CD4-positive, alpha-beta T cell treated with Interleukin-15 for 4 hours (primary cell): ENCODE measurements at places on chromosomes 11 and 22.

- no peak for DNase-seq
These were observed at the start of gene TP53AIP1 for GRCh38 chr11:128942817-128943427. Gene TP53AIP1, minus strand, starts transcription at chr11:128942871. Its CDS starts 5,053 bp downstream, at chr11:128937818.

GRCh38 chr11:84468235-84468634, 1158.9 kb downstream of the DLG2 start:
- no peak for DNase-seq

GRCh38 chr22:23200898-23201297, 20.6 kb downstream of the BCR start:
- DNase-seq = no peak

DNA sequence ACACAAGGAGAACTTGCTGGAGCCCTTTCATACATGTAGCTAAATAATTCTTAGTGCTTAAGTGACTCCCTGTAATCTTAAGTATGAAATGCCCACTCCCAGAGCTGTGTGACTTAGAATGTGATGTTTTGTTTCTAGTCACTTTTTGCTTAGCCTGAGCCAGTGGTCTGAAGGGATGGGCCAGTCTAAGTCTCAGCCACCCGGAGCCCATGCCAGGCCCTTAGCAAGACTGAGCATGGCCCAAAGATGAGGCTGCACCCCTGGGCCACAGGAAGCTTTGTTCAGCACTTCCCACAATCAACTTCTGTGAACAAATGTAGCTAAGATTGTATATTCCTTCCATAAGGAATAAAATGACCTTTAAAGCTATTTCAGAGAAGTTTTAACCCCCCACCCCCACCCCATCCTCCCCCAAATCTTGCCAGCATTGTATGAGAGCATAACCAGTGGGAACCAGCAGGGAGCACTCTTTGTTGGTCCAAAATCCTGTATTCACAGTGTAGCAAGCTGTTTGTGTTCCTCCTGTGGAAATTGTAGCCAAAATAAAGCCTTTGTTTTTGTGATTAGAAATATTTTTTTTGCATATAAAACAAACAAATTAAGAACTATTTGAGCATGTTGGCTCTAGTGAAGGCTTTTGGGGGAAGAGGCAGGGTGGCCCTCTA, 73.8 kb upstream of the GAL start:
- DNase-seq = no peak

- DNase-seq = no peak
These were observed 19.2 kb downstream of the LRRC55 start for GRCh38 chr11:57200917-57201316.

DNA sequence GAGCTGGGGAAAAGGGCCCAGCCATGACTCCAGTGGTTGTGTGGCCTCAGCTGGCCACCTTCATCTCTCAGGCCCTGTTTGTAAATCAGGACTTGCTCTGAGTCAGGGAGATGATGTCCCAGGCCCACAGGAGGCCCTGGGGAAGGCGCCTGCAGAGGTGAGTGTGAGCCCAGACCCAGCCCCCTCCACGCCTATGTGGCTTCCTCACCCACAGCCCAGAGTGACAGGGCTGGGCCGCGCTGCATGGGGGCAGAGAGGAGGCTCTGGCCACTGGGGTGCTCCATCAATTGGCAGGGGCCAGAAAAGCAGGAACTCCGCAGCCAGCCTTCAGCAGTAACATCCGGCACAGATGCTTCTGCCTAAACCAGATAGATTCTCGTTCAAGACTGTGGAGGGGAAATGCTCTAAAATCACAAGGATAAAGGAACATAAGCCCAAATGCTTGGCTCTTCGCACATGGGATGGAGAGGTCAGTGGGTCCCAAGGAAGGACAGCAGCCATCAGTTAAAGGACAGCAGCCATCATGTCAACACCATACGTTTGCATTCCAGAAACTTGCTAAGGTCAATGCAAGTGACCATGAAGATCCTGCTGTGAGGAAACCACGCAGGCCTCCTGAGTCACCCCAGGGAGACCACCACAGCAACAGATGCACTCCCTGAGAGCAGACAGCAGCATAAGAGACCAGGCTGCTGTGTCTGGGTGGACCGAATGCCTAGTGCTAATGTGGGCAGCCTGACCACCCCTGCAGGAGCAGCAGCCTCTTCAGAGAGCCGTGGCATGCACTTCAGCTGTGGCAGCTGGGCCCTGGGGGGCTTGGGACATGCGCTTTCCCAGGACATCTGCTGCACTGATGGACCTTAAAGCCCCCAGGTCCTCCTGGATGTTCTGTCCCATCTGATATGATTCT, 28.3 kb downstream of the OSBPL5 start:
- DNase-seq = no peak

DNA sequence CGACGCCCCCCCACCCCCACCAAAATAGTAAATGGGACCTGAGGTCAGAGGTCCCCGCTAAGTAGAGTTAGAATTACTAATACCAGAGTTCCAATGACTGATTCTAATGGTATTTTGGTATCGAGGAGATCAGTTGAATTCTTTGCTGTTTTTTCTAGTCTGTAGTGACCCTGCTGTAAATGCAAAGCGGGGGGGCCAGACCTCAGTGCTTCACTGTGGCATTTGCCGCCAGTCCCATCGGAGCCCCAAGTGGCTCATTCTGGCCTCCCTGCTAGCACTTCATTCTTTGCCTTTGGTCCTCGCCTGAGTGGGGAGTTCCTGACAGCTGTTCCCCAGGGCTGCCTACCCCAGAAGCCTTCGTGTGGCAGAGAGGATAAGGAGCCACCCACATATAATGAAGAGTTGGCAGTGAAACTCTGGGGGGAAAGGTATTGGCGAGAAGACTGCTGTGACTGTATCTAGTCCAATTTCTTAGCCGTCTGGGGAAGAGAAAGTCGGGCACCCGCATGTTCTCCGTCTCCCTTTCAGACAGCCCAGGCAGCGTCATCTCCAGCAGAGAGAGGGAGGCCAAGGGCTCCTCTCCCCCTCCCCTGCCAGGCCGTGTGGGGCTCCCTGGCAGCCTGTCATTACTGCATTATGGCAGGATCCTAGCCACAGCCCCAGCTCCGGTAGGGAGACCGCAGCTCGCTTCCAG, 19.4 kb upstream of the CABP7 start:
- no peak for DNase-seq

DNA sequence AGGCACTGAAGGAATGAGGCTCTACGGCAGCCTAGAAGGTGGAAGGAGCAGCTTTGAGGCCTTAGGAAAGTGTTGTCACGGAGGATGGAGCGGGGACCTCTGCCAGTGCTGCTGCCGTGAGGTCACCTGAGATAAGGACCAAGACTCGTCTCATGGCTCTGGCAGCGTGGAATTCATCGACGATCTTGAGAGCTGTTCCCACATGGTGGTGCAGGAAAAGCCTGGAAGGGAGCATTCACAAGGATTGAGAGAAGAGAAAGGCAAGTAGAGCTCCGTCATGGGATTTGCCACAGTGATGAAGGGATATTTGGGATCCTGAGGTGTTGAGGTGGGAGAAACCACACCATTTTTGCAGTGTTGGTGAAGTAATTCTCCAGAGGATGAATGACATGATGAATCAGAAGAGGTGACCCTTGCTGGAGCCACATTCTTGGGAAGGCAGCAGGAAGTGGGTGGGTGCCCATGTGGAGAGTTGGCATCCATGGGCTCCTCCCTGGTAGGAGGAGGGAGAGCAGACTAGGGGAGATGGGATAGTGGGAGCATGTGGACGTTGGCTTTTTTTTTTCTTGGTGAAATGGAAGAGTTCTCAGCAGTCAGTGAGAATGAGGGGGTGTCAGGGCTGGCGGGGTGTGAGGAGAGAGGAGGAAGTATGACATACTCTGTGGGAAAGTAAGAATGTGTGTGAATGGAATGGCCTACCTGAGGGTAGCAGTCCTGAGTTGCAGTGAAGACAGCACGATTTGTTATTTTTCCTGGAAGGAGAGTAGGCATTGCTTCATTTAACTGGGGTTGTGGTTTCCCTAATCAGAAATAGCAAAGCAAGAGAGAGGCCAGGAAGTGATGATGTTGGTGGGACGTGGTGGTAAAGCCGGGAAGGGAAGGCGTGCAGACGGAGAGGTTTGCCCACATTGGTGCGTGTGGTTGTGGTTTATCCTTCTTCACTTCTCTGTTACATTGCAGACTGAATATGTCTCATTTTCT, 11.1 kb downstream of the PPP6R3 start:
- peak; percentile 68 for DNase-seq

DNA sequence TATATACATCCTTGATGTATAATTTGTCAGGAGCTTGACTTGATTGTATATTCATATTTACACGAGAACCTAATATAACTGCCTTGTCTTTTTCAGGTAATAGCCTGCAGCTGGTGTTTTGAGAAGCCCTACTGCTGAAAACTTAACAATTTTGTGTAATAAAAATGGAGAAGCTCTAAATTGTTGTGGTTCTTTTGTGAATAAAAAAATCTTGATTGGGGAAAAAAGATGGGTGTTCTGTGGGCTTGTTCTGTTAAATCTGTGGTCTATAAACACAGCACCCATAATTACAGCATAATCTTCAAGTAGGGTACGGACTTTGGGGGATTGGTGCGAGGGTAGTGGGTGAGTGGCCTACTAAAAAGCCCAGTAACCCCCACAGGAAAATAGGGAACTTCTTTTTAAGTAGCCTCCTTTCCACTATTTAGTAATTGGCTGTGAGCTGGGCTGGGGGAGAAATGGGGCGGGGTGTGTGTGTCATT, 7.5 kb downstream of the MALAT1 start:
- DNase-seq = no peak

- no peak for DNase-seq
These were observed 9.9 kb downstream of the NDUFV1 start for GRCh38 chr11:67616431-67617242.

GRCh38 chr11:12581923-12582322, 92.3 kb upstream of the TEAD1 start:
- DNase-seq = no peak

DNA sequence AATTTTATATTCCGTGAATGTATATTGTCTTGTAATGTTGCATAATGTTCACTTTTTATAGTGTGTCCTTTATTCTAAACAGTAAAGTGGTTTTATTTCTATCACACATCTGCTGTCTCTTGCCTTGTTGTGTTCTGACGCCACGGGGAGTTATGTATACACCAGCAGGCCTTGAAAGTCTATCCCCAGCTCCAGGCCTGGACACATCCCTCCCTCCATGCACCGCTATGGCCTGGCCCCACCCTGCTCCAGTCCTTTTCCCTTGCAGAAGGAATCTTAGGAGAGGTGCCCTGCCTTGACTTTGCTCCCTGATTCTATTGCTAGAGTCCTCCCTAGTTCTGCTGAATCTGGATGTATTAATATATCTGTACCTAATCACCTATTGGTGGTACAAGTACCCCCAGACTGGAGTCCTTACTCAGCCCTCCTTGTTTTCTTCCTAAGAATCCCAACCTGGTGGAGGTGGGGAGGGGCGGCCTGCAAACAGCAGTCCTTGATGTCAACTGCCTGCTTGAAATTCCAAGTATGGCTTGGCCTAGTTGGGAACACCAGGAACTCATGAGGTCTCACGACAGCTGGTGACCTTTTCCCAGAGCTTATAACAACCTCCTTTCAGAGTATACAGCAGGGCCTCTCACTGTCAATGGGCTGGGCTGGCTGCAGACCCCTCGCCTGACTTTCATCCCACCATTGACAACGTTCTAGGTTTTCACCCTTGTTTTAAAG, 61.6 kb downstream of the TIMP3 start:
- no peak for DNase-seq

- no peak for DNase-seq
These were observed 114.3 kb downstream of the PHF21B start for GRCh38 chr22:44895296-44896055.

DNA sequence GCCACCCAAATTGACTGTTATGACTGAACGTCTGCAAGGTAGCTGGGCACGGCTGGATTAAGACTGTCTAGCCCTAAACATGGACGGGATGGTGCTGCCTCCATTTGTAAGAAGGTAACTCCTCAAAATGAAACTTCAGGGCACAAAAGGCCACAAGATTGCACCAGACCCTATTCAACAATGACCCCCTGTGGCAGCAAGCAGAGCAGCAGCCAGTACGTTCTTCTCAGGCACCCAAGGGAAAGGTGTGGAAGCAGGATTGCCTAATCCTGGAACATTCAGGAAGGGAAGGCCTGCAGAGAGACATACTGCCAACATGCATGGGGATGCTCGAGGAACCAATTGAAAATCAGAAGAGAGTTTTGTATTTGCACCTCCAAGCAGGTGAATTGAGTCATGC, 4.5 kb upstream of the TBX10 start:
- DNase-seq = no peak

DNA sequence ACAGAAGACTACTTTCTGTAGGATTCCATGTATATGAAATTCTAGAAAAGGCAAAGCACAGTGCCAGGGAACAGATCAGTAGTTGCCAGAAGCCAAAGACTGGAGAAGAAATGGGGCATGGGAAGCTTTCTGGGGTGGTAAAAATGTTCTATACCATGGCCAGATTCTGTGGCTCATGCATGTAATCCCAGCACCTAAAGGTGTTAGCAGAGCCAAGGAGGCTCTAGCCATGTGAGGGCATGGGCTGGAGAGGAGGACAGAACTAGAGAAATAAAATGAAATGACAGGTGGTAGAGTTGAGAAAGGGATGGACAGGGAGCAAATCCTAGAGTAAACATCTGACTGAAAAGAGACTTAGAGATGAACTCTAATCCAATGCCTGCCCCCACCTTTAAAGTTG, 26.9 kb upstream of the HMGXB4 start:
- no peak for DNase-seq

DNA sequence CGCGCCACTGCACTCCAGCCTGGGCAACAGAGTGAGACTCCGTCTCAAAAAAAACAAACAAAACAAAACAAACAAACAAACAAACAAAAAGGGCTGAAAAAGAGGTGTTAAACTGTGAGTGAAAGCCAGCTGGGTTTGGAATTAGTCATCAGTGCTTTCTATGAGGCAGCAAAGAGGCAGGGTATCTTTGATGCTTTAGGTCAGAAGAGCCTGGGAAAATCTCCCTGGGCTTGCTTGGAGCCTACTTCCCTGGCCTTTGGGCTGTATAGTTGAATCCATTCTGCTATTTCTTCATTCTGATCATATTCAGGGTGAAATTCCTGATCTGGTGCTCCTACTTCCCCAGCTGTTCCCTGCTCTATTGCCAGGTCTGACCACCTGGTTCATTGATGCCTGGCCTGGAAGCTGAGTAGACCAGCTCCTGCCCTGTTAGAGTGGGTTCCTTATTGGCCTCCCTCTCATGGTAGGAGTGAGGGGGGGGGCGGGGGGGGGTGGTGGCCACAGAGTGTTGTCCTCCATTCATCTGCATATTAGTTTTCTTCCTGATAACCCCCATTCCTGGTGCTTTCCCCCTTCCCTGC, 65.6 kb downstream of the INSC start:
- no peak for DNase-seq

DNA sequence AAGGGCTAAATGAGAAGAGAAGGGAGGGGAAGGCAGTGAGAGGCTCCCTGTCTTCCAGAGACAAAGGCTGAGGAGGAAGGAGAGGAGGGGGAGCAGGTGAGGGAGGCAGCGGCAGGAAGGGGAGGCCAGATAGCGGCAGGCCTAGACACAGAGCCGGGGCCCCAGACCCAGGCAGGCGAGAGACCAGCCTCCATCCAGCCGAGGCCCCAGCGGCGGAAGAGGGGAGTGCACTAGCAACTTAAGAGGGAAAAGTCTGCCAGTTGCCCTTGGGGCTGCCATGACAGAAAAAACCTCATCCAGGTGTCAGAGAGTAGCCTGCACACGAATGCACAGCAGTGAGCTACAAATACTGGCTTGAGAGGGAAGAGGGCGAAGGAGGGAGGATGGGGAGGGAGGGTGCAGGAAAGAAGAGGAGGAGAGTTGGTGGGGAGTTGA, 46.7 kb downstream of the IGLL1 start:
- DNase-seq = peak; percentile 7
